ENCODE measurements at places on chromosomes 13 and 19.
A peak's percentile ranks its signal among the peaks of the same experiment; 100 is the strongest.

- DNase-seq: no peak
Measured at GRCh38 chr13:39740761-39741160, 85.3 kb downstream of the COG6 start.

DNA sequence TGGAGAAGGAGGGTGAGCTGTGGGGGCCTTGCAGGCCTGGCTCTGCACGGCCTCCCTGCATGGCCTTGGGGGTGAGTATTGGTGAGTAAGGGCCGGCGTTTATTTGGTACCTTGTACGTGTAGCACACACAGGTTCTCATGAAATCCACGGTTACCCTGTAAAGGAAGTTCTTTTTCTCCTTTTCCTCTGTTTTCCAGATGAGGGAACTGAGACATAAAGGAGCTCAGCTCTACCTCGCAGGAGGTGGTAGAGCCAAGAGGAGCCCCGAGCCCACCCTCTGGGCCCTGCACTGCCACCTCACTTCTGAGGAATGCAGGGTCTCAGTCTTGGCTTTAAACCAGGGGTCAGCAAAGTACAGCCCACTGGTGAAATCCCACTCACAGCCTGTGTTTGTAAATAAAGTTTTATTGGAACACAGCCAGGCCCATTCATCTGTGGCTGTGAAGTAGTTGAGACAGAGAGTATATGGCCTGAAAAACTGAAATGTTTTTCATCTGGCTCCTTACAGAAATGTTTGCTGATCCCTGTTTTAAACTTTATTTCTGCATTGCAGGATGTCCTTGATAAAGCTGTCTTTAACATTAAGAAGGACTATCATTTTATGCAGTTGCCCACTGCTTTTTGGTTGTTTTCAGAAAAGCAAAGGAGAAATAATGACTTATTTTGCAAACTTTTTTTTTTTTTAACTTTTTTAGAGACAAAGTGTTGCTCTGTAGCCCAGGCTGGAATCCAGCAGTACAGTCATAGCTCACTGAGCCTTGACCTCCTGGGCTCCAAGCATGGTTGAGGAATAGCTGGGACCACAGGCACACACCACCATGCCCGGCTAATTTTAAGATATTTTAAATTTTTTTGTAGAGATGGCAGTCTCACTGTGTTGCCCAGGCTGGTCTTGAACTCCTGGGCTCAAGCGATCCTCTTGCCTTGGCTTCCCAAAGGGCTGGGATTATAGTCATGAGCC is 6.4 kb downstream of the EPN1 start:
- no peak for DNase-seq

- DNase-seq: no peak
Measured at GRCh38 chr19:33194532-33194885, 379 bp downstream of the LRP3 start.

- peak; percentile 81 for DNase-seq
Measured at GRCh38 chr19:13011653-13012389, 16.5 kb downstream of the NFIX start.

DNA sequence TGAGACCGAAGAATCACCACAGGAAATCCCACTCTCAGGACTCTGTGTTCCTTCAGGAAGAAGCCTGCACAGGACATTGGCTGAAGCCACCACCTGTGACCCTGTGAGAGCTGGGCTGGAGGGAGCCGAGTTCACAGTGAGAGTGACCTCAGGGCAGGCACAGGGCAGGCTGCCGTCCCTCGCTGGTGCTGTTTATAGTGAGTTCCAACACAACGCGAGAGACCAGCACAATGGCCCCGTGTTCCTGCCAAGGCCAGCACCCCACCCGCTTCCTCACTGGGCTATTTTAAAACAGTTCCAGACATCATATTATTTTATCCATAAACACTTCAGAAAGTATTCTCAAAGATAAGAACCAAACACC is 18.4 kb upstream of the GAS6 start:
- no peak for DNase-seq

GRCh38 chr13:42702716-42703115 is 78.7 kb upstream of the FAM216B start:
- no peak for DNase-seq
